ENCODE measurements at places on chromosomes 7 and 10.

- no peak for DNase-seq
These were observed 79.4 kb downstream of the ANKIB1 start for GRCh38 chr7:92325173-92325572.

DNA sequence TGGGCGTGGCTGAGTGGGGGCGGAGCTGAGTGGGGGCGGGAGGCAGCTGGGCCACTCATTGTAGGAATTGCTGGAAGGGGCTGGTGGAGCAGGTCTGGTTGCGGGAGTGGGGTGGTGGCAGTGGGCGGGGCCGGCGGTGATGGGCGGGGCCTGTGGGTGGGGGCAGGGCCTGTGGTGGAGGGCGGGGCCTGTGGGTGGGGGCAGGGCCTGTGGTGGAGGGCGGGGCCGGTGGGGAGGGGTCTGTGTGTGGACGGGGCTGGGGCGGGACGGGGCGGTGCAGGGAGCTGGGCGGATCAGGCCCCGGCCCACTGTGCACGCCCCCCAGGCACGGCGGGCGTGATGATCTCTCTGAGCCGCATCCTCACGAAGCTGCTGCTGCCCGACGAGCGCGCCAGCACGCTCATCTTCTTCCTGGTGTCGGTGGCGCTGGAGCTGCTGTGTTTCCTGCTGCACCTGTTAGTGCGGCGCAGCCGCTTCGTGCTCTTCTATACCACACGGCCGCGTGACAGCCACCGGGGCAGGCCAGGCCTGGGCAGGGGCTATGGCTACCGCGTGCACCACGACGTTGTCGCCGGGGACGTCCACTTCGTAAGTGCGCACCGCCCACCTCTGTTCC is 14.0 kb downstream of the SLC29A4 start:
- DNase-seq: no peak

- no peak for DNase-seq
These were observed 100.9 kb downstream of the FAS start for GRCh38 chr10:89091496-89091895.

GRCh38 chr10:58797356-58797755 is 284.7 kb downstream of the BICC1 start:
- DNase-seq: no peak

DNA sequence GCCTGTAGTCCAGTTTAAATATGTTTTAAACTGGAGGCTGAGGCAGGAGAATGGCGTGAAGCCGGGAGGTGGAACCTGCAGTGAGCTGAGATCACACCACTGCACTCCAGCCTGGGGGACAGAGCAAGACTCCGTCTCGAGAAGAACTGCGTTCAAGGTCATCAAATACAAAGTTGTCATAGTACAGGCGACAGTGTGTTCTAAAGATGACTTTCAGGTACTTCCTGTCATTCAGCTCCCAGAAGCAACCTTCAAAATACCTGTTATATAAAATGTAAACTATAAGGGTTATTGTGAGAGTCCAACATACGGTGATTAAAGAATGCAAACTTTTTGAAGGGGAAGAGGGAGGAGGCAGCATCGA is 8.7 kb downstream of the MPP7 start:
- DNase-seq: no peak

DNA sequence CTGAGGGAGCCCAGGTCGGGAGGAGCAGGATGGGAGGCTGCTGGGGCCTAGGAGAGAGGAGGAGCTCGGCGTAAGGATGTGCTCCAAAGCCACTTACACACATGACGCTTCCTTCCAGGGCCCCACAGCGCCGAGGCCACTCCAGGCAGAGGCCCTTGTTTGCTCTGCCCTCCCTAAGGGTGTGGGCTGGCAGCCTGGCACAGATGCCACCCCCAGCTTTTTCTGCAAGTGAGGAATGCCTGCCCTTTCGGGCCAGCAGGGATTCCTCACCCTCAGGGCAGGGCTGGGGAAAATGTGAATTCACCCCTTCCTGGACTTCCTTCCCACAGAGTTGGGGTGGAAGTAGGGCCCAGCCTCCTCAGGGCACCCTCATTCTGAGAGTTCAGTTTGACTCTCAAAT is 5.6 kb upstream of the AQP1 start:
- DNase-seq: no peak

DNA sequence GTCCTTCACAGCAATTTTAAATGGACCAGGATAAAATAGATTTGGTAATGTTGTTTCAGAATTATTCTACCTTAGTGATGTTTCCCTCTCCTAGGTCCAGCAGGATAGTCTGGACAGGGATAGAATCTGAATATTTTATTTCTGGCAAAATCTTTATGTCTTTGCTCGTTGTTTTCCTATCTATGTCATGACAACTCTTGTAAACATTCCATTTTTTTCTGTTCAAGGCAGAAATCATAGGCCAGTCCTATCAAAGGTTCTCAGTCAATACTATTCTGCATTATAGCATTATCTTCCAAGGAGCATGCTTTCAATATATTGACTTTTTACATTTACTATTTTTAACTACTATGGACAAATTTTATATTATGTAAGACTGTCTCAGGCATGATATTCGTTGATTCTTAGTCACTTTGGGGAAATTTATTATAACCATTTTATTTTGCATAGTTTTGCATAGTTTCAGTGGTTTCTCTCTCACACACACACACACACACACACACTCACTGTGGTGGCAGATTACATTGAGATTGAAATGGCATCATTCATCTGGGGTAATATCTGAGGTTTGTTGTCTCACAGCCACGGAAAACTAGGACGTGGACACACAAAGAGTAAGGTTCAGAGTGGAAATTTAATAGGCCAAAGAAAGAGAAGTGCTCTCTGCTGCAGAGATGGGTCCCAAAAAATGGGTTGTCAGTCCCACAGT is 17.2 kb downstream of the TAS2R60 start:
- DNase-seq: no peak

DNA sequence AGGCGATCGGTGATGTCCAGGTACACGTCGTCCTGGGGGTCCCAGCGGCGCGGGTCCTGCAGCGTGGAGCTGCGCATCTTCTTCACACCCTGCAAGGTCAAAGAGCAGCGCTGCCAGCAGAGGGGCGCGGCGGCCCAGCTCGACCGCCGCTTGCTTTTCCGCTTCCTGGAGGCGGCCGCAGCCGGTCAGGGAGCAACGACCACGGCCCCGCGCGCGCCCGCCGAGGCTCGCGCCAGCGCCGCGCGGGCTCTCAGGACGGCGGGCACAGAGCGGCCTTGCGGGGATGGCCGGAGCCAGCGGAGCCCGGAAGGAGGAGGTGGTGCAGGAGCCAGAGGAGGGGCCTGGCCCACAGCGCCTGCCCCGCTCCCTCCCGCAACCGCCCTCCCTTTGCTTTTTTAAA is 76.4 kb upstream of the CDC14C start:
- DNase-seq: no peak

DNA sequence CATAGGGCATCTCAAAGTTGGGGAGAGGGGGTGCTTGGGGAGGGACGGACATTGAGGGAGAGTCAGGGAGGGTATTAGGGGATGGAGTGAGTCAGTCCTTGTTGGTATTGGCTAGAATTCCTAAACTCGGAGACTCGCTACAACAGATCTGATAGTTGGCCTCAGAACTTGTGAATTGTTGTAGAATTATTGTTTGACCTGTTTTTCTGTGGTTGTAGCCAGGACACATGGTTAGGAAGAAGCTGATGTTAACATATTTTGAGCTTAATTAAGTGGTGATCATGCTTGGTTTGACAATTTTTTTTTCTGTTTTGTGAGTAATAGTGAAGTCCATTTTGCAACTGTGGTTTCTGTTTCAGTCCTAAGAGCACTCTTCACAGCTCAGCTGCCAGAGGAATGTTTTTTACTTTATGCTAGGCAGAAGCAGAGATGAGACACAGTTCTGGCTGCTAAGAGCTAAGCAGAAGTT is 1190.3 kb upstream of the C7orf33 start:
- no peak for DNase-seq

- no peak for DNase-seq
These were observed 290.7 kb upstream of the KIAA1217 start for GRCh38 chr10:23918090-23918723.

DNA sequence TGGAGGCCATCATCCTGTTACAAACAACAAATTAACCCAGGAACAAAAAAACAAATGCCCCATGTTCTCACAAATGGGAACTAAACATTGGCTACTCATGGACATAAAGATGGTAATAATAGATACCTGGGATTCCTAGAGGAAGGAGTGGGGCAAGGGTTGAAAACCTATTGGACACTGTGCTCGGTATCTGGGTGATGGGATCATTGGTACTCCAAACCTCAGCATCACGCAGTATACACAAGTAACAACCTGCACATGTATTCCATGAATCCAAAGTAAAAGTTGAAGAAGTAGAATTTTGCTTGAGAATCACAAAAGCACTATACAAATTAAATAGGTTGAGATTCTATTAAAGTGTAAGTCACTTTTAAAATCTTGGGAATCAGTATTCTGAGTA is 16.7 kb downstream of the GHITM start:
- DNase-seq: no peak

DNA sequence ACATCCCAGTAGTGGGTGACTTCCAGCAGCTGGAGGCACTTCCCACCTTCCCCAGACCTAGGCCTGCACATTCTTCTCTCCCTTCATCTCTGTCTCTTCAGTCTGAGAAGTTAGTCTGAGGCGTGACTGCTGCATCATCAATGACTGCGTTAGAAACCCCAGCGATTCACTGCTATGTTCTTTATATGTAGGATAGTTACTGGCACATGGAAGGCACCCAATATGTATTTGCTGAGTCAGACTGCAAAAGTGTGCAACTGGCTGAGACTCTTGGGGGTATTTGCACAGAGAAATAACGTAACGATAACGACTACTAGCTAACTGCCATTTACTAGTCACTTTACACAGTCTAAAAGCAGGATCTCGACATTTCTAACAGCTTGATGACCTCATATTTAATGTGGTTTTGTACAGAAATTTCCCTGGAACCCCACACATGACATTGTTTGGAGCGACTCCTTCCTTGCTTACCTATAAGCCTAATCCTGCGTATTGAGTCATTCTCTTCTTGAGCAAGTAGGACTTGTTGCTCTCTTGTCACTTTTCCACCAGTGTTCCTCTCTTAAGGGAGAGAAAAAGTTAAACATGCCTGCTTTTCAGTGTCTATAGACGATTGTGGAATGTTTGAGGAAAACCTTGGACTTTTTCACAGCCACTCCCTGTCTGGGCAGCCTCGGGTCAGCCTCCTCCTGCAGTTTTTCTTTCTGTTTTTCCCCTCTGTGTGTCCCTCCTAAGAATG is 45.5 kb downstream of the THNSL1 start:
- no peak for DNase-seq

- DNase-seq: no peak
These were observed 533.0 kb upstream of the GALNT17 start for GRCh38 chr7:70598976-70599375.

DNA sequence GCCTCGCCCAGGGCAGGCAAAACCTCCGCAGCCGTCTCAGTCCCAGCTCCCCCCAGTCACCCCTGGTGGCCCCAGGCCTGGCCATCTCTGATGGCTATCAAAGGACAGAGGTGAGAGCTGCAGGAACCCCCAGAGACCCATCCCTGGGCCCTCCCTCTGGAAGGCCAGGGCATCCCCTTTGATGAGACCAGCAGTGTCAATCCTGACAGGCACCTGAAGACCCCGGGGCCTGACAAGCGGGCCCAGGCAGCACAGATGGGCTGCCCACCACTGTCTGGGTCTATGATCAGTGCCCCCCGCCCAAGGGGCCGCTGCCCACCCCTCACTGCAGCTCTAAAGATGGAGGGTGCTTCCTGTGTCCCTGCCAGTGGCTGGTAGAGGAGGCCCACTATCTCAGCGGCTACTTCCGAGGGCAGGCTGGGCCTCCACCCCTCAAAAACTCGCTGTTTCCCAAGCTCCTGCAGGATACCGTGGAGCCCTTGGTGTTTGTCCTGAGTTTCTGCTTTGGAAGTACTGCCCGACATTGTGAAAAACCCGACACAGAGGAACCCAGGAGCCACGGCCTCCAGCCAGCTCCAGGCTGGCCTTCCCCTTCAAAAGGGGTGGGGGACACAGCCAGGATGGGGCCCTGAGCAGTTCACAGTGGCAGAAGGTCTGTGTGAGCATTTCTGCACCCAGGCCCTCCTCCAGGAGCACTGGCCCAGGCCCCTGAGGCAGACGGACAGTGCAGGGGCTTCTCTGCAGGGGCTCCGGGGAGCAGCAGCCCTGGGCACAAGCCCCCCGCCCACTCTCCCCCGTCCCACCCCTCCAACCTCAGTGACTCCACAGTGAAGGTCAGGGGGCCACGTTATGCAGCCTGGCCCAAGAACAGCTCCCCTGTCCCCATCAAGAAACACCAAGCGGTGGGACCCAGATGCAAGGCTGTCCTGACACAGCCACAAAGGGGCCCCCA is 99.2 kb downstream of the PDGFA start:
- no peak for DNase-seq

- no peak for DNase-seq
These were observed 1032.5 kb upstream of the LRRN3 start for GRCh38 chr7:110058401-110058800.

DNA sequence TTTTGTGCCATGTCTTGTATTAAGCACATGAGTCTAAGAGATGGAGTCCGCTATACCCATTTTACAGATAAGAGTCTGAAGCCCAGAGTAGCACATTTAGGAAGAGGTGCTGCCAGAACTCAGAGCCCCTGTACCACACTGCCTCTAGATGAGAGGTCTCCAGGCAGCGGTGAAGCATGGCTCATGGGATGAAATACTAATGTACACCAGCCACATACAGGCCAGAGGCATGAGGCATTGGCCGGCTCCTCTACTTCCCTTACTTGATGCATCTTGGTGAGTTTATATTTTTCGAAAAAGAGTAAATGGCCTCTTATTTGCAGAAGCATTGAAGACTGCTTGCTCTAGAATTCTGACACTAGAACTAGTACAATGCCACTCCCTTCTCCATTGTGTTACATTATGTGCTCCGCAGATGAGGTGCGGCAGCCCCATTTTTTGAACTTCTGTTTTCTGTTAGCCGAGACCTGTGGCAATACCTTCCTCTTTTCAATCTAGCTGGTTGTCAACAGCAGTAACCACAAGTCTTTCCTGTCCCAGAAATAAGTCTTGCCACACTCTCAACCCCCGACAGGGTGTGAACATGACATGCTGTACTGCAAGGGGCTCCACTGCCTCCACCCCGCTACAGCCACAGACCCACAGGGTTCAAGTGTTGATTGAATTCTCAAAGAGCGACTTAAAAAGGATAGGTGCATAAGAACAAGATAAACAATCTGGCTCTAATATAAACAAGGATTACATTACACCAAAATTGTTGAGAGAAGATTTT is 145.3 kb downstream of the CELF2 start:
- DNase-seq: no peak

Data from NCI-H2081 treated with DMSO at 0.1 percent for 48 hours (cell line).